Stimulated activated CD8-positive, alpha-beta memory T cell treated with anti-CD3 and anti-CD28 coated beads, Interleukin-4, amount 100 ng/mL, for 1 hour (primary cell): ENCODE measurements at places on chromosomes 1 and 21.

- DNase-seq = no peak
Measured at GRCh38 chr1:155882766-155883165, 23.4 kb downstream of the SYT11 start.

DNA sequence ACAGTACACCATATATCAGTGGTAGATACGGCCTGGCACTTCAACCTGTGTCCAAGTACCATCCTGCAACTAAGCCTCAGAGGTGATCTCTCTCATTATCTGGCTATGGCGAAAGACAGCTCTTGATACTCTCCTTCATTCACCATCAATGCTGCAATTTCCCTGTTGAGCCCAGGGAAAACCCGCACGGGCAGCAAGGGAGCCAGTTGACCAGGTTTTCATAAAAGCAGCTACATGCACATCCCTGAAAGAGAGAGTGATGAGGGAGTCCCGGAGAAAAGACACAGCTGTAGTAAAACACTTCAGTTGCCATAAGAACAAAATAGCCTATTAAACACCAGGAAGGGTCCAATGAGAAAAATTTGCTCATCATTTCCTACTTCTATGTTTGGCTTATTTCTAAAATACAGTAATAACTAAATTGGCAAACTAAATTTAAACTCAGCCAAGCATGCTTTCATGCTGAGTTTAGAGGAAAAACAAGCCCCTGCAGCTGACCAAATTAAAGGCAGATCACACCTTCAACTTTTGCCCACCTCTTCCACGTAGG, 68.3 kb downstream of the CAPZB start:
- no peak for DNase-seq

GRCh38 chr1:5995871-5996630, 3.8 kb upstream of the NPHP4 start:
- DNase-seq = no peak

- DNase-seq = no peak
Measured at GRCh38 chr21:14706712-14707510, 160.8 kb upstream of the SAMSN1 start.

GRCh38 chr1:179077396-179077795, 4.5 kb upstream of the TOR3A start:
- DNase-seq = no peak

DNA sequence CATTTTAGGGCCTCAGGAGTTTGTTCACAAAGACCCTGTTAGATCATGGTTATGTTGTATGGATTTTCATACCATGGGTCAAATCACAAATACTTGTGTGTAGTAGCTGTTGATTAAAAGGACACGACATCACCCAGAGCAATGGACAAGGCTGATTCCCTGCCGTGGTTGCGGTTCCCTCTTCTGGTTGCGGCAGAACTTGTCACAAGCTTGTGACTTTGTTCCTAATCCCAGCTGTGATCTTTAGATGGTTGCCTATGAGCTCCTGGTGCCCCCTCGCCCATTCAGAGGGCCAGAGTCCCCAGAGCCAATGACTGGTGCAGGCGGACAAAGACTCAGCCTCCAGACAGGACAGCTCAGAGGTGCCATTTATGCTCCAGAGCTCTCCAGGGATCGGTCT, 11.8 kb upstream of the SDHB start:
- no peak for DNase-seq

DNA sequence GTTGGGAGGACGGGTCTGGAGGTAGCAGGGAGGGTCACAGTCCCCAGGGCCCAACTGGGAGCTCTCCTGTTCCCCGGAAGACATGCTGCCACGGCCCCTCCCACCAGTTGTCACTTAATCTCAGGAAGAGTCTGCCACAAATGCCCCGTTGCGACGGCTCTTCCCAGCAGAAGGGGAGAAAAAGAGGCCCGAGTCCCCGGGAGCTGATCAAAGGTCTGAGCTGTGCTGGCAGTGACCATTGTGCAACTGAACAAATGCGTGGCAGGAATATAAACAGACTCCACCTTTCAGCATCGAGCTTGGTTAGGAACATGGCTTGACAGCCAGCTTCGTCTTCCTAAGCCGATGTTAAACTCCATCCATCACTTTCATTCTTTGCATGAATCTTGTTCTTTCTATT, 27.8 kb upstream of the ZBTB21 start:
- no peak for DNase-seq

GRCh38 chr1:30520476-30520875, 202.9 kb downstream of the MATN1 start:
- no peak for DNase-seq

DNA sequence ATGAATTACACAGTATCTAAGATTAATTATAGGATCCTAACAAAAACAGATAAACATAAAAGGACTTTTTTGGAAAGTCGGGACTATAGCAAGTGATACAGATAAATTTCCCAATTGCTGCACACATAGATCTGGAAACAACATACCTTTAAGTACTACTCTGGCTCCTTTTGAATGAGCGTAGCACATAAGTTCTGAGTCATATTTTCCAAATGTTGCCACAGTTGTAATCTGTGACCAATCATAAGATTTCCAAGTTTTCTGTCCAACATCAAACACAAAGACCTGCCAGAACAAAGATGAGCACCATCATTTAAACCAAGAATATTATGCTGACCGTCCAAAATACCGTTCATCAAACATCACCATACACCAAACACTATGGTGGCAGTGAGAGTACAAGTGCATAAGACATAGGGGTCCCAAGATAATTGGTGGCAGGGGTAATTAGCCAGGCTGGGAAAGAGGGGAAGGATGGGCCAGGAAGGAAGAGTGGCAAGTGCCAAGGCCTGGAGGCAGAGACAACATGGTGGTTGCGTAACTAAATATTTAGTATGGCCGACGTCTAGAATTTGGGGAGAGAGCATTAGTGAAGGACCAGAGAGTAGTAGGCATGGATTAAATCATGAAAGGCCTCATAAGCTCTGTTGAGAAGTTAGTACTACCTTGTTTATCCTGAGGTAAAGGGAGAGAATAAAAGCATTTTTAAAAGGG, 3.6 kb downstream of the CTBS start:
- no peak for DNase-seq

DNA sequence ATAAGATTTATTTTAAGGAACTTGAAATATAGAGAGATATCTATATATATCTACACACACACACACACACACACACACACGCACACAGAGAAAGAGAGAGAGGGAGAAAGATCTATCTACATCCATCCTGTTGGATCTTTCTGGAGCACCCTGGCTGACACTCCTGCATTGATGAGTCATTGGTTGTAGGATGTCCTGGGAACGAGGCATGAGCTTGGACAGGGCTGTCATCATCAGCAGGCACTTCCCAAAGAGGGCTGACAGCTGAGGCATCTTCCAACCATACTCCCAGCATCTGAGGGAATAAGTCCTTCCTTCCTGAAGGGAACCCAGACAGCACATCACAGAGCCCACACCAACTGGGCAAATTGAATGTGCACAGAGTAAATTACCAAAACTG, 99.1 kb upstream of the ERG start:
- no peak for DNase-seq

DNA sequence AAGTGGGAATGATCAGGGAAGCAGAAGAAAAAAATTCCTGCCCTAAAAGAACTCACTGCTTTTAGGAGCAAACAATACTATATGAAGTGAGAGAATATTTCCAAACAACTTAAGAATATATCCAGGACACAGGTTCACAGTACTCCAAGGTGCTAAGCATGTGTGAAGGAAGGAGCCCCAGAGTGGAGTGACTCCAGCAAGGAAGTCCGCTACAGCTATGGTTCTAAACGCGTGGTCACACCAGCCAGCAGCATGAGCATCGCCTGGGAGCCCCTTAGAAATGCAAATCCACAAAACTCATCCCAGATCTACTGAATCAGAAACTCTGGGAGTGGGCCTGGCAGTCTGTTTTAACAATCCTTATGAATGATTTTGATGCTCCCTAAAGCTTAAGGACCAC, 36.1 kb downstream of the GADD45A start:
- DNase-seq = no peak

DNA sequence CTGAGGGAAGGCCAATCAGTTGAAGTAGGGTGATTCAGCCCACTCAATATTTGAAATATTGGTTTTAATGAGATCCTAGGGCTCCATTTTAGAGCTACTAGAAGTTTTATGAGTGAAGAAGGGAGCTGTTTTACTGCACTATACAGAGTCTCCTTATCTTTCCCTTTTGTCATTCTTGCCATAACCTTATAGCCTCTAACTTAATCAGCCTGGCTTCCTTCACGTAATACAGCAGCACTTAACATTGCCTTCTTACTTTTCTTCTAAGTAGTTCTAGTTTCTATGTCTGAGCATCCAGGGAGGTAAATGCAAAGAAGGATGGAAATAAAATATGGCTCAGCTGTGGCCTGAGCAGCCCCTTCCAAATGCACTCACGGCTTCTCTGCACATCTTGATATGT, 299.3 kb downstream of the KIF26B start:
- no peak for DNase-seq

GRCh38 chr1:159188375-159188788, 16.3 kb upstream of the ACKR1 start:
- DNase-seq = no peak

DNA sequence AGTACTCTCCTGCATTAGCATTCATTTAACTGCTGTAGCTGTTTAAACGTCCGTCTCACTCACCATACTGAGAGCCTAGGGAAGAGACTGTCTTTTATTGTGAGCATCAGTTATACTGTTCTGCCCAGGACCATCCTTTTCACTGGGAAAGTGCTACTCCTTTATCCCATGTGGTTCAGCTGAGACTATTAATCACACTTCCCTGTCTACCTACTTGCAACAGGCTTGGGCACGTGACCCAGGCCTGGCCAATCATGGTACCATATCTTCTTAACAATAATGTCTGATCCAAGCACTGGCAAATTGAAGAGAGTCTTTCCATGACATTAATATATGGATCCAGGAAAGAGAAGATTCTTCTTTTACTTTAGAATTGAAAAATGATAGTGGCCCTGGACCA, 108.1 kb downstream of the TM2D1 start:
- no peak for DNase-seq

DNA sequence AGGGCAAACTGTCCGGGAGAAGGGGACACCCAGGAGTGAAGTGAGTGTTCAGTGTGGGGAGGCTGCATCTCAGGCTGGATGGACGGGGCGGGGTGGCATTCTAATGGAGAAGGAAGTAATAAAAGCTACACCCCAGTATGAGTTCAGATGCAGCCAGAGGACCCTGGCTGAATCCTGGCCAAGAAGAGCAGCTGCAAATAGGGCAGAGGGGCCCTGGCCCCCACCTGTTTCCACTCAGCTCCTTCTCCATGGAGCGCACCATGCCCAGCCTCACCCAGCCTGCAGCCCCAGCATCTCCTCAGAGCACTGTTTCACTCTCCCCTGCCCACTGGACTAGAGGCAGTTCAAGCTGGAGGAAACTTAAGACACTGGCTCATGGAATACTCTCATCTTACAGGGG, 46.4 kb downstream of the KCND3 start:
- DNase-seq = no peak

- no peak for DNase-seq
Measured at GRCh38 chr21:36754241-36754898, 55.5 kb downstream of the SIM2 start.

DNA sequence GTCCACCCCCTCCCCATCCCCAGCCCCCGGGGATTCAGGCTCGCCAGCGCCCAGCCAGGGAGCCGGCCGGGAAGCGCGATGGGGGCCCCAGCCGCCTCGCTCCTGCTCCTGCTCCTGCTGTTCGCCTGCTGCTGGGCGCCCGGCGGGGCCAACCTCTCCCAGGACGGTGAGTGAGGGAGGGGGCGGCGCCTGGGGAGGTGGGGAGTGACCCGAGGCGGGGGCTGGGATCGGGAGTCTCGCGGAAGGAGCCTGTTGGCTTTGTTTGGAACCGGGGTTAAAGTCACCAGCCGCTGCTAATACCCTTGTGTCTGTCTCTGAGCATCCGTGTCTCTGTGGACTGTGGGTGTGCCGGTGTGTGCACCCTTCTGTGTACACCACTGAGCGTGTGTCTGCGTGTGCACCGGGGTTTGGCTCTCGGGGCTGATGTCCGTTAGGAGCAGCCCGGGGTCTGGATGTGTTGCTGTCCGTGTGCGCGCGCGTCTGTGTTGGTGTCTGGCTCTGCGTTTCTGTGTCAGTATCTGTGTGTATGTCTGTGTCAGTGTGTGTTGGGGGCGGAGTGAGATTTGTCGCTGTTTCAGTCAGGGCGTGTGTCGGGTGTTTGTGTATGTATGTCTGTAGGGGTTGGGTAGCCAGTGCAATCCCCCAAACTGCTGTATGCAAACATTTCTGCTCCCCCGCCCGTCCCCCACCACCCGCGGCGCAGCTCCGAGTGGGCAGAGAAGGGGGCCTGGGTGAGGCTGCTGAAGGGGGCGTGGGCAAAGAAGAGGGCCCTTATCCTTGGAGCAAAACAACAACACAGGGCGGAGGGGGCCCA, 480 bp downstream of the CADM3 start:
- no peak for DNase-seq

DNA sequence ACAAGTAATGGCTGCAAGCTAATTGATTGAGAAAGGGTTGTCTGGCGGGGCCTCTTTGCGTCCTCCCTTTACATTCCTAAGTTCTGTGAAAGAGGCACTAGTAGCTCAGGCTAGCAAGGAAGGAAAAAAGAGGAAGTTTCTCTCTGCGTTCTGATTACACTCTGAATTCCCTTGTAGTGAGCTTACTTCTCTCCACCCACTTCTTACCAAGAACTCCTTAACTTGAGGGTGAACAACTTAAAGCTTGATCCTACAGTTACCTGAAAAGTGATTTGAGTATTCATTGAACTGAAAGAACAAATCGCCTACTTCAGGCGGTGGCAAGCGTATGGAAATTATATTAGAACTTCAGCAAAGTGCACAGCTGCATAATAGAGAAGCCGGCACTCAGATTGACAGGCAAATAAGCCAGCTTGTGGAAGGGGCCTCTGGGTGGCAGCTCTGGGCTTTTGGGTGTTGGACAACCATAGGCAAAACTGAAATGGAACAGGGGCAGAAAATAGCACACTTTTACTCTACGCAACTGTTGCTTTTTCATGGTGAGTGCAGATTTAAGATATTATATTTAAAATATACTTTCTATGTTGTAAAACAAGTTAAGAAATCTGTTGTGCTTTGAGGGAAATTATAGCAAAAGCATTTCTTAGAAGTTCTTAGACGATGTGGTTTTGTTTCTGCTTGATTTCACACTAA, 464.5 kb downstream of the USP25 start:
- DNase-seq = no peak

GRCh38 chr1:43946236-43947060, at the start of gene IPO13:
TSS of gene IPO13 (plus strand) at chr1:43946950. CDS start at chr1:43947601, 651 bp downstream.
- peak; percentile 88 for DNase-seq

DNA sequence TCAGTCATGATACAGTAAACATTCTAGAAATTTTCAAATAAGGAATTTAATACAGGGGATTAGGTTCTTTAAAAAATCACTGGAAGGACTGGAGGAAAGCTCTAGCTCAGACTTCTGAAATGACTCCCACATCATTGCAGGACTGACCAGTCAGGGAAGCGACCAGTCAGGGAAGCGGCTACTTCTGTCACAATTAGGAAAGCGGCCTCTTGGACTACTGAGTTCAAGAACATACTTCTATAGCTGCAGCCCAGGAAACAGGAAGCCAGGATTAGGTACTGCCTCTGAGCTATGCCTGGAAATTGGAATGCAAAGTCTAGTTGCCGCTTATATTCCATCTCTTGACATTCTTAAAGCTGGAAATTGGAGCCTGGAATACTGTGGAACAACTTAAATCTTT, 45.5 kb downstream of the USP25 start:
- DNase-seq = no peak
